Stimulated activated CD4-positive, alpha-beta T cell treated with anti-CD3 and anti-CD28 coated beads, Interleukin-4, amount 100 ng/mL, for 4 hours (primary cell): ENCODE measurements at places on chromosomes 2 and 18.

GRCh38 chr2:131016826-131017741, 76.2 kb downstream of the FAM168B start:
- no peak for DNase-seq

DNA sequence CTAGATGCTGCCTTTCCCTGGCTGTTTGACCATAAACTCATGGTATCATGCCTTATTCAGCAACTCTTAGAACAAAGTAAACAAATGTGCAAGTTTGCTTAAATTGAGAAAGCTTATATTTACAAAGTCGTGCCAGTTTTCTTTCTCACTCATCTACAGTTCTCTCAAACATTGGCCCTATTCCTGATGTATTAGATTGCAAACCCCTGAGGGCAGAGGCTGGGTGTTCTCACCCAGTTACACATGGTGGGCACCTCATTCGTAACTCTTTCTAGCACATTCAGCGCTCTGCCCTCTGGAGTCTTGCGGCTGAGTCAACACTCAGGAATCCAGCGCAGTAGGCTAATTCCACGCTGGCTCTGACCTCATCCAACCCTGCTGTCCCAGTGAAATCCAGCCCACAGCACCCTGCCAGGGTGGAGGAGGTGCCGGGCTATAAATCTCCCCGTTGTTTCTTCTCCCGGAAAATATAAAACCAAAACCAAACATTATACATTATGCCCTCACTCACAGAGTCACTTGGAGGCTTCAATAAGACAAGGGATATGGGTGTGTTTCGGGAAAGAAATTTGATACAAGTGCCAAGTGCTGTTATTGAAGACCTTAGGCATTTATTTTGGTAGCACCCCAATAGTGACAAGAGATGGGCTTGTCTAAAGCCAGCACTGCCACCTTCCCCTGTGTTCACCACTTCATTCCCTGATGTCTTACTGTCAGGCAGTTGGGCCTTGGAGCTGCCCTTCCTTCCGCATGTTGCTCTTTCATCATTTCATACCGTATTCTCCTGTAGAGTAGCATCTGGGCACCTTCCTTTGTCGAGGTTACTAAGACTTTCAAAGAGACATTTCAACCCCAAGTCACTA, 287.4 kb downstream of the PRKCE start:
- no peak for DNase-seq

DNA sequence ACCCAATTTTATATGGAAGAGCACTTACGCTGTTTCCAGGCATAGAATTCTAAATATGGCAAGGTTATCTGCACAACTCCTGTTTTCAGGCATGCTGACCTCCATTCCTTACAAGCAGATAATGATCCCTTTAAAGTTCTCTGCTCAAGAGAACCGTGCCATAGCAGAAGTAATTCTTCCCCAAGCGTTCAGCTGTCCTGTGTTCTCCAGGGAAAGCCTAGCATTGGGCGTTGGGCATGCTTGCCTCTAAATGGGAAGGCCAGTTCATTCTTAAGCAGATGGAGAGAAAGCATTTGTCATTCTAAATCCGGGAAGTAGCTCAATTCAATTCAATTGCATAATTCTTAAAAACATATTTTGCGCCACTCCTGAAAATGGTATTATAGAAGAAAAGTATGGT, 55.7 kb upstream of the EML4 start:
- no peak for DNase-seq

GRCh38 chr18:38368886-38369285, 803.3 kb upstream of the CELF4 start:
- DNase-seq = no peak
